Omental fat pad (tissue), 4 donors: ENCODE measurements at places on chromosomes 2 and 18.

DNA sequence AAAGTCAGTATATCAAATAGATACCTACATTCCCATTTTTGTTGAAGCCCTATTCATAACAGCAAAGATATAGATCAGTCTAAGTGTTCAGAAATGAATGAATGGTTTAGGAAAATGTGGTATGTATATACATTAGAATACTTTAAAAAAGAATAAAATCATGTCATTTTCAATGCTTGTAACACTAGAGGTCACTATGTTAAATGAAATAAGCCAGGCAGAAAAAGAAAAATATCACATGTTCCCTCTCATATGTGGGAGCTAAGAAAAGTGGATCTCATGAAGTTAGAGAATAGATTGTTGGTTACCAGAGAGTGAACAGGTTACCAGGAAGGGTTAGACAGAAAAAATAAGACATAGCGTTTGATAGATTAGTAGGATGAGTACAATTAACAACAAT lies 1111.0 kb upstream of the SLC39A10 start:
- no peak for DNase-seq

- DNase-seq = no peak
These were observed 5.3 kb downstream of the MYL1 start for GRCh38 chr2:210309548-210310233.

GRCh38 chr18:59345556-59345955 lies 13.5 kb downstream of the LMAN1 start:
- DNase-seq = no peak

GRCh38 chr18:77208964-77209363 lies 40.7 kb upstream of the GALR1 start:
- no peak for DNase-seq

DNA sequence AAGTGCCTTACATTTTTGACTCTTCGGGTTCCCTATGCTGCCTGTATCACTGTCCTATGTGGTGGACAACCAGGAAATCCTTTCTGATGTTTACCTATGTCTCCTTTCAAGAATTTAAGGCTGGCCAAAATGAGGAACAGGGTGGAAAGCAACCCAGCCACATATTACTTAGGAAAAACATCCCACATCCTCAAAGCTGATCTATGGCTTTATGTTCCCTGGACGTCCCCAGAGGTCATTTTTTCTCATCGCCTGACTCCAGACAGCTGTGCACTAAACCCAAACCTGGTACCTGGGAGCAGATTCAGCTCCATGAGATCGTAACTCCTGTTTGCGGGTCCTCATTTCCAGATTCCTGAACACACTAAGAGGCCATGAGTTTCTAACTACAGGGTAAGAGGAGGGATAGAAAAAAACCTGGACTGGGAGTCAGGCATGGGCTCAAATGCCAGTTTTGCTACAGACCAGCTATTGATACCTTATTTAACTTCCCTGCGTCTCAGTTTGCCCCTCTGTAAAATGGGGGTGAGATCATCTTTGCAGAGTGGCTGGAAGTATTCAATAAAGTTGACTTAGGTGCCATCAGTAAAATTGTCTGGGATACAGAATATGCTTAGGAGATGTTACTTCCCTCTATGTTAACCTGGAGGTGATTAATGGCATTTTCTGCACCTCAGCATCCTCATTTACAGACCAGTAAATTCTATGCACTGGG lies 70.8 kb downstream of the TNS1 start:
- no peak for DNase-seq

DNA sequence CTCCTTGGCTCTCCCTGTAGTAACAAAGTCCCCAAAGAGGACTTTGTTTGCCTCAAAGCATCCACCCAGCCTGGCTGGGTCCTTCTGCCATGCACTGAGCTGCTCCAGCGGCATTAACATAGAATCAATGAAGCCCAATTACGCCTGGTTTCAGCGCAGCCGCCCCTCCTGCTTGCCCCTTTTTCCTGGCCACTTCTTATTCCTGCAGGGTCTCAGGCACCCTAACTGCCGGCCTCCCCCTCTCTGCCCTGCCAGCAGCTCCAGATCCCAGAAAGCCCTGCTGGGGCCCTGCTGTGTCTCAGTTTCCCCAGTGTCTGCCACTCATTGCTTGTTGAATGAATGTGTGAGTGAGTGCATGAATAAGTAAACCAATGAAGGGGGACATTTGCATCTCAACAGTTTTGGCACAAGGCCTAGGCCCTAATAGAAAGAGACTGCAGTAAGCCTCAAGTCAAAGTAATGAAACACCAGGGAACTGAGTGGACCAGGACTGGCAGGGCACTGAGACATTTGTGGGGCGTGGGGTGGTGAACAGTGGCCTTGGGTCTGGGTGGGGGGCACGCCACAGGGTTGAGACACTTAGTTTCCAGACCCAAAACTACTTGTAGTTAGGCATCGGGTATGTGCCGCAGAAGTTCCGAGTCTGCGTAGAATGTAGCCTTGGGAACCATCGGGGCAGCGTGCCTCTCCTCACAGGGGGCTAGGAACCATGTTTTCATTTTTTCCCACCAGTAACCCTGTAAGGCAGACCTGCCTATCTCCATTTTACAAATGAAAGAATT lies 60.6 kb downstream of the SMAD7 start:
- no peak for DNase-seq

DNA sequence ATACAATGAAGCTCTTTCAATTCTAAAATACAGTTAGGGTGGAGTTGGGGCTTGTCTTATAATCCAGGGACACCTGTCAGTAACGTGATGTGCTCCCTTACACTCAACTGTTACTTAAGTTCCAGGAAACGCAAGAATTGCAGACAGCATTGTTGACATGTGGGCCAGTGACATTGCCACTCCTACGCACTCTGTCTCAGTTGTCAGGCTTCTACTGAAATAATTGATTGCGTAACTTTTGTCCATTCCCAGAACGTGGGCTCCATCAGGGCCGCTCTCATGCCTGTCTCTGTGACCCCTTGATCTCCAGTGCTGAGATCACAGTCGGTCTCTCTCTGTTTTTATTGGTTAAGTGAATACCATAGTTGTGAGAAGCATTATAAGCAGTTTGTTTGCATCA lies 487.8 kb downstream of the GALR1 start:
- no peak for DNase-seq

DNA sequence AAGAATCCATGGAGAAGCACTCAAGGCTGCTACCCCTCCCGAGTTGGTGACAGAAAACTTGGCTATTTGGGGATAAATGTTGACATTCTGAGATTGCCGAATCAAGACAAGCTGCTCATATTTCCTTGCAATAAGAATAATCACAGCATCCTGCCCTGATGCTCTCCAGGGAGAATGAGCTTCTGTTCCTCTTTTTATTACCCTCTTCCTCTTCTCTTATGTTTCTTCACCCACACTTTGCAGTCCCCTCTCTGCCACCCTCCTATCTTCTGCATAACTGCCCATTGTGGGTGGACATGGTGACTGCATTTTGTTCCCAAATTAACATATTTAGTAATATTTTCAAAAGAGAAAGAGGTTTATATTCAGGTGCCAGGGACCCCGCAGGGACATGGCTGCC lies 11.9 kb upstream of the MSGN1 start:
- DNase-seq = no peak

DNA sequence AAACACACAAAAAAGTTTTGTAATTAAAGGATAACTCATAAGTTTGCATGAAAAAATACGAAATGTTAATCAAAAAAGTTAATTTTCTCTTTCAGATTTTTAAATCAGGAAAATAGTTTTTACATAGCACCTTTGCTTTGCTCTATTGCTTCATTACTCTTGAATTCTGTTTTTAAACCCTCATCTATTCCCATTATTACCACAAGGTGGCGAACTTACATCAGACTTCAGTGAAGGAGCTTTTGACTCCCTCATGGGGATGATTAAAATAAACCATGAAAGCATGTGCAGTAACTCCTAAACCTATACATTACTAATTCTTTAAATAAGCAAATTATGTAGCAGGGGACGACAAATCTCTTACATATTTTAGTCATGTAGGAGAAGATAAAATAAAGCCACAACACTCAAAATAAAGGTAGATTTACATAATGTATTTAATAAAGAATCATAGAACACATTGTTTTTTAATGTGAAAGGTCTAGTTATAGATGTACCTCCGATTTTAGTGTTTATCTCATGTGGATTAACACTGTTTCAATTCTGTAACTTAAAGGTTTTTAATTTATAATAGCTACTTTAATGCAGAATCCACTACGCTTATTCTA lies 105.2 kb downstream of the NETO1 start:
- DNase-seq = no peak

GRCh38 chr18:63126134-63127069 lies 193.2 kb downstream of the BCL2 start:
- no peak for DNase-seq

DNA sequence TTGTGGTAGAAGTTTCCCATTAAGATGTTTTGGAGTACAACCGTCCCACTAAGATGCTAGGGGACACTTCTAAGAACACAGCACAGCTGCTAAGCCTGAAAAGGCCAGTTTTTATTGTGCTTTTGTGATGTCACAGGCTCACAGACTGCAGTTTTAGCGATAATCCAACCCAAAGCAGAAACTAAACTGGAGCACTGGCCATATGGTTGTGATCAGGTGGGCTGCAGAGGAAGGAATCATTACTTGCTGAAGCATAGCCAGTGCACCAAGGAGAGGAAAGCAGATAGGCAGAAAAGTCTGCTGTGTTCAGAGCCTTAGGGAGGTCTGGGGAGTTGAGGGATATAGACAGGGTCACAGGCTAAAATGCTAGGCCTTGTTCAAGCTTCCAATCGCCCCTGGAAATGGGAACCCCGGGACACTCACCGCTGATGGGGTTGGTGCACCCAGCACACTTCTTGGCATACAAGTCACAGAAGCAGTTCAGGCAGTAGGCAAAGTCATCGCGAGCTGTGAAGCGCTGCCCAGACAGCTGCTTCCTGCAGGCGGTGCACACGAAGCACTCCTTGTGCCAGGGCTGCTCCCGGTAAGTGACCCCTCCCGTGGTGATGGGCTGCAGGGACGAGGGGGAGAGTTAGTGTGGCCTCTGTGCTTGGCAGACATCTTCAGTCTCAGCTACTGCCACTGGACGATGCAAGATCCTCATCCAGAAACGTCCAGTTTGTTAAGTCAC lies 25.7 kb downstream of the C2orf49 start:
- no peak for DNase-seq

DNA sequence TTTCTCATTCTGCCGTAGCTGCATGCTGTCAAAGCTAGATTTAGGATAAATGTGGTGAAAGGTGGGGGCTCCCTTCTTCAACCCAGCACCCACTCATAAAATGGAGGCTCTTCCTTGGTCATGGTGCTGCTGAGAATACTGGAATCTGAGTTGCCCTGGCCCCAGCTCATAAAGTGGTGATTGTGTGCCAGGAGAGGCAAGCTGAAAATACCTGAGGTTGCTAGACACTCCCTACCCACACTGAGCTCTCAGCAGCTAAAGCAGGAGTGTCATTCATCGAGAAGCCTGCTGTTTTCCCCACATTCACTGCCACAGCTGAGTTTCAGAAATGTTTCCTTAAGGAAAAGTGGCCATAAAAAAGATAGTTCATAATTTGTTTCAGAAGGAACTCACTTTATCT lies 297.1 kb upstream of the RBMS1 start:
- no peak for DNase-seq

DNA sequence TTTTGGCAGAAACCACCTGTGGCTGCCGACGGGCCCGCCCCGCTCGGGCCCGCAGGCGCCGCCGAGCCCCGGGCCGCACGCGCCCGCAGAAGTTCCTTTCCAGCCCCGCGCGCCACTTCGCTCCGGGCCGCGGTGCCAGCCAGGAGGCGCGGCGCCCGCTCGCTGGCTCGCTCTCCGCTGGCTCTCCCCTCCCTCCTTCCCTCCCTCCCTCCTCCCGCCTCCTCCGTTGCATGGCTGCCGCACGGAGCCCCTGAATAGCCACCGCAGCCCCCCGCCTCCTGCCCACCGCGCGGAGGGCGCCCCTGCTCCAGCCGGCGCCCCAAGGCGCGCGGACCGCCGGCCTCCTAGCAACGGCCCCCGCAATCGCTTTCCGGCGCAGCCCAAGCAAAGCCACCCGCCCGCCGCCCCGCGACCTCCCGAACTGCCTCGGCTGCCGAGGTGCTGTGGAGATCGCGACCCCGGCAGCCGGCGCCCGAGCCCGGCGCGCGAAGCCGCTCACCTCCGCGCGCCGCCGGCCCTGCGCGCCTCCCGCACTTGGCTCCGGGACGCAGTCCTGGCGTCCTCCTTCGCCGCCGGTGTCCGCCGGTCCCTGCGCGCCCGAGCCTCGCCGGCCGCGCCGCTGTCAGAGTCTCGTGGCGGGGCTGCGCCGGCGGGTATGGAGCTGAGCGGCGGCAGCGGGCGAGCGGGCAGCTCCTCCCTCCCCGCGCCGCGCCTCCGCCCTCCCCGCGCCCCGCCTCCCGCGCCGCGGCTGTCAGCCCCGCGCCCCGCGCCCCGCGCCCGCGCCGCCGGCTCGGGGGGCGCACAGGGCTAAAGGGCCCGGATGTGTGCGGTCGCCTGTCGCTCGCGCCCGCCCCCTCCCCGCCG lies at the start of gene ZBTB7C:
TSS of gene ZBTB7C (minus strand) at position 657 of the 864 bp plus-strand sequence.
- no peak for DNase-seq

DNA sequence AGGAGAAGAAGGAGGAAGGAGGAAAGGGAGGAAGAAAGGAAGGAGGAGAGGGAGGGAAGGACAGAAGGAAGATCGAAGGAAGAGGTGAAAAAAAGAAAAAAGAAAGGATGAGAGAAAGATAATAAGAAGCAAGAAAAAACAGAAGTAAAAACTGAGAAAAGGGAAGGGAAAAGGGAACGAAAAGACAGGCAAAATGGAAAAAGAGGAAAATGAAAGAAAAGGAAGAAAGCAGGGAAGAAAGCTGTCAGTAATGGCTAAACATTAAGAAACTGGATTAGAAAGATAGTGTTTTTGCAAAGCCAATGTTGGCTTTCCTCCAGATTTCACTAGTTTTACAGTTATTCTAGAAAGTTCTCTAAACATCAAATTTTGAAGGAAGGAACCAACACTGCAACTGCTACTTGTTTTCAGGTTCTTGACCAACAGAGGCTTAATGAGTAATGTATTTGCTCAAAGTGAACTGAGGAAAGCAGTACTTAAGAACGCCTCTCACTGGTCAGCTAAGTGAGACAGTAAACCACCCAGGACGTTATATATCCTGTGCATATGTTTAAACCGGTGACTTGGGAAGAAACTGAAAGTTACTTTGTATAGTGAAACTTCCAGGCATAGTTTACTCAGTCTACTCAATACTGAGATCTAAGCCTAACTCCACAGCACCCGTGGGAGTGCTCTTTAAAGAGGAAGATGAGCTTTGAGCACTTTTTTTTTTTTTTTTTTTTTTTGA lies 286.2 kb upstream of the TRIB2 start:
- DNase-seq = no peak

DNA sequence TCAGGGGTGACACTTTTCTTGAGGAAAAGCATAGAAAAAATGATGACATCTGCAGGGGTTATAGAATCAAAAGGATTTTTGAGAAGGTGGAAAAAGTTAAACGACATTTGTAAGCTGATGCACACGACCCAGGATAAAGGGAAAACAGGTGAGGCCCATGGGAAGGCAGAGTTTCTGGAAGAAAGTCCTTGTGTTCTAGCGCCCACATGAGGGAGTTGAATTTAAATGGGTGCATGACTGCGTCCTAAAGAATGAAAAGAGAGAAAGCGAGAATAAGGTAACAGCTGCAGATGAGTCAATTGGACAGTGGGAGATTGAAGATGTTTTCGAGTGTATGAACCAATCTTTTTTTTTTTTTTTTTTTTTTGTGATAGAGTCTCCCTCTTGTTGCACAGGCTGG lies 158.1 kb downstream of the GALR1 start:
- DNase-seq = no peak
